CD4-positive, alpha-beta T cell treated with Interleukin-2 at 100 ng/mL for 4 hours (primary cell): ENCODE measurements at places on chromosomes 2 and 18.

- DNase-seq, result no peak
These were observed 7.3 kb downstream of the MYO5B start for GRCh38 chr18:50187659-50188058.

GRCh38 chr2:230784795-230785194 is 72.2 kb downstream of the CAB39 start:
- DNase-seq, result no peak

DNA sequence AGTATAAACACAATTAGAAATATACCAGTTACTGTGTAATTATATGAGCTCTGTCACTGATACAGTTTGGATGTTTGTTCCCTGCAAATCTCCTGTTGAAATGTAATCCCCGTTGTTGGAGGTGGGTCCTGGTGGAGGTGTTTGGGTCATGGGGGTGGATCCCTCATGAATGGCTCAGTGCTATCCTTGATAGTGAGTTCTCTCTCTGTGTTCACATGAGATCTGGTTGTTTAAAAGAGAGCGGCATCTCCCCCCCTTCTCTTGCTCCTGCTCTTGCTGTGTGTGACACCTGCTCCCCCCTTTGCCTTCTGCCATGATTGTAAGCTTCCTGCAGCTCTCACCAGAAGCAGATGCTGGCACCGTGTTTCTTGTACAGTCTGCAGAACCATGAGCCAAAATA is 24.1 kb downstream of the MTX2 start:
- no peak for DNase-seq

- no peak for DNase-seq
These were observed 68.1 kb downstream of the CCDC178 start for GRCh38 chr18:33372442-33372841.

GRCh38 chr2:49569176-49569575 is 414.9 kb upstream of the FSHR start:
- no peak for DNase-seq

GRCh38 chr2:3460156-3460555 is 59.2 kb downstream of the ADI1 start:
- DNase-seq, result no peak

DNA sequence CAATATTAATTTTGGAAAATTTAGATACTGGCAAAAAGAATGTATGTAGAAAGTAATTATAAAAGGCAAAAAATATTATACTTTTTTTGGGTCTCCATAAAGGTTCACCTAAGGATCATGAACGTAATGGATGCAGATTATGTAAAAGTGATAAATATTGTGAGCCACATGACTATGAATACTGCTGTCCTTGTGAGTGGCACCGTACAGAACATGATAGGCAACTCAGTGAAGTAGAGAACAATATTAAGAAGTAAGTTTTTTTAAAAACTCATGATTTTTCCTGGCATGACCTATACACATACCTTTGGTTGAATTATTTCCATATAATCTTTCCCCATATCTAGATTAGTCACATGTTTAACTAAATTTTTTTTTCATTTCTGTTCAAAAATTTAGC is 18.6 kb downstream of the GEN1 start:
- DNase-seq, result no peak
